ENCODE measurements at places on chromosomes 3 and 15.

DNA sequence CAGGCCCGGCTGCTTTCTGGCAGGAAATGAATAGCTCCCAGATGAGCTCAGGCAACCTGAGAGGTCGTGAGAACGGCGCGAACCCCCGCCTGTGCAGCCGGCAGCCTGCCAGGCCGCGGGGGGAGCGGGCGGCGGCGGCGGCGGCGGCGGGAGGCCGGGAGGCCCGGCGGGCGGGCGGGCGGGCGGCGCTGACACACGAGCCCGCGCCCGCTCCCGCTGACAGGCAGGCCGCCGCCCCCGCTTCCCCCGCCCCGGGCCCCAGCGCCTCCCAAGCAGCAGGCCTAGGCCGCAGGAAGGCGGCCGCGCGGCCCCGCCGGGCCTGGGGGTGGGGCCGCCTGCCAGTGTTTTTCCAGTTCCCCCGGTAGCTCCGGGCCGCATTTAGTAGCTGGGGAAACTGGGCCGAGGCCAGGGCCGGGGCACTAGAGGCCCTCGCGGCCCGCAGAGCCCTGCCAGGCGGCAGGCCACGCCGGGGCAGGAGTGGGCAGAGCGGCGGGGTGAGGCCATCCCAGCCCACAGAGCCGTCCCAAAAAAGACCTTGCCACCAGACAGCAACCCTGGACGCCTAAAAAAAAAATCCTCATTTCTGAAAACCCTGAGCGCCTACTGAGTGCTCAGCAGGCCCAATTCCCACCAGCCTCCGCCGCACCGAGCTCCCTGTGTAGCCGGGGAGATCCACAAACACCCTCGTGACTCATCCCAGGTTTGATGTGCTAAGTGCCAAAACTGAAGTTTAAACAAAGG, 5.6 kb downstream of the HES1 start:
- peak; percentile 50 for DNase-seq

DNA sequence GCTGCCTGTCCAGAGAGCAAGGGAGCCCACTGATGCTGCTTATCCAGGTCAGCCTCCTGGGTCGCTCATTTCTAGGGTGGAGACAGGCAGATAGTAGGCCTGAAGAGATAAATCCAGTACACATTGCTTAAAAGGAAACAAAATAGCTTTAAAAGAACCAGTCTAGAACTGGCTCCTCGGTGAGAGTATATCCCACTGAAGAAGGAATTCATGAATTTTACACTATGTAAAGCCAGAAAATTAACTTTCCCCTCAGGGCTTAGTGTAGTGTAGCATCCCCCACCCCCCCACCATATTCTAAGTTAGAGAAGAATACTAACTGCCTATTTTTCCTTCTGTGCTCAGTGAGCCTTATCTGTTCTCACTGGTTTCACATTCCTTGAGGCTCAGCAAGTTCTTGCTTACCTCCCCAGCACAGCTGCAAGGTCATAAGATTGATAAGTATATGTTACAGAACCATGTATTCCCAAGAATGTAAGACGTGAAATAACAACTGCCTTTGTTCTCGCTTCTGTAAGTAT, 30.5 kb upstream of the NOX5 start:
- no peak for DNase-seq

DNA sequence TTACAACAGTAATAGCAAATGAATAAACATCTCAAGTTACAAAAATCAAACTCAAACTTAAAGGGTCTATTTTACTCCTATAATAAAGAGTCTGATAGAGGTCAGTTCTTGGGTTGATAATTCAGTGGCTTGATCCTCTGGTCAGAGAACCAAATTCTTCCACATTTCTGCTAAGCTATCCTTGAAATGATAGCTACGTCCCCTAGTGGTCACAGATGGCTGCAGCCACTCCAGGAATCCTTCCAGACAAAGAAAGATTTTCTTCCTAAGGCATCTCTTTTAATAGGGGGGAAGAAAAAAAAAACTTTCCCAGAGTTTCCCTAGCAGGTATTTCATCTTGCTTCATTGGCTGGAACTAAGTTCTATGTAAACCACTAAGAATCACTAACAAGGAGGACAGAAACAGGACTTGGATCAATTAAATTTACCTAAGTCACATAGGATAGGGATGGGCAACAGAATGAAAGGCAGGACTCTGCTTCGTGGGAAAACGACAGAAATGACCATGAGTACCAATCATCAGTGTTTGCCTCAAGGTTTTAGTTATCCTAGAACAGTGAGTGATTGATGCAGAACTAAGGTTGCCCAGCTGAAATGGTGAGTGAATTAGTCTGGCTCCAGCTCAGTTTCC, 160.7 kb downstream of the STAC start:
- DNase-seq, result no peak

GRCh38 chr3:64214381-64215018, 10.8 kb downstream of the PRICKLE2 start:
- no peak for DNase-seq

DNA sequence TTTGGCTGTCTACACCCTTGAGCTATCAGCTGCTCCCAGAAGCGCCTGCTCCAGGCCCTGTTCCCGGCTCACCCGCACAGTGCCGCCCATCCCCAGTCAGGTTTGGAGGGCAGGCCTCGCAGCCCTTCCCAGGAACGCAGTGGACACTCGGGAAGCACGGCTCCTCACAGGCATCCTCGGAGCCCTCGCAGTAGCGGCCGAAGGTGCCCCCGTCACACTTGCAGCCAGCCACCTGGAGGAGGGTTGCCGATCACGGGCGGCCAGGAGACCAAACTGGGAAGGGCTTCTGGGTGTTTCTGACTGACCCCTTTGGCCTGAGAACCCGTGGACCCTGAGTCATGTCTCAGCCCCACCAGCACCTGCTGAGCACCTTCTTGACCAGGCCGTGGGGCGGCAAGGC, 33.4 kb downstream of the MUC20 start:
- no peak for DNase-seq

DNA sequence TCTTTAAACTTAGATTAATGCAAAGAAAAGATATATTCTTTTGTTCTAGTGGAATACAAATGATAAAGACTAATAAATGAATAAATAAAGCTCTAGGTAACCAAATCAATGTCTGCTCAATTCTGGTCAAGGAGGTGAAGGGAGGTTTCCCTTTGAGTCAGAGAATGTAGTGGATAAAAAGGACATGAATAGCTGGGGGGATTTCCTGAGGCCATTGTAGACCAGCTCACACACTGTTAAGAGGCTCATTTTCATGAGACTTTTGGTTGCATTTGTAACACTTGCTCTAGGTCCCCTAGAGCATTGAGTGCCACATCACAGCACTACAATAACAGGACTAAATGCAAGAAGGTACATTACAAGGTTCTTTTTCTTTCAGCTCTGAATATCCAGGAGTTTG, 170.7 kb downstream of the TIGIT start:
- no peak for DNase-seq

DNA sequence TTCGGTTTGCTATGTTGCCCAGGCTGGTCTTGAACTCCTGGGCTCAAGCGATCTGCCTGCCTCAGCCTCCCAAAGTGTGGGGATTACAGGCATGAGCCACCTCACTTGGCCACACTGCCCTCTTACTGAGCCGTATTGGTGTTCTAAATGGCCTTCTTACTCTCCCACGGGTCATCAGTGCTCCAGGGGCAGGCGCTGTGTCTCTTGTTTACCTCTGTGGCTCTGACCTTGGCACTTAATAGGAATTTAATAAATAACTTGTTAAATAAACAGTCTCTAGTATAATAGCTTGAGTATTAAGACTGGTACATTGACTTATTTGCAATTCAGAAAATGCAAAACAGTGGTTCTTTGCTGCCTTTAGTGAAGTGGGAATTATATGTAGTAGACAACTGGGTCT, 13.7 kb downstream of the FLNB start:
- no peak for DNase-seq

GRCh38 chr15:25368850-25369249, 70.0 kb downstream of the UBE3A start:
- no peak for DNase-seq

DNA sequence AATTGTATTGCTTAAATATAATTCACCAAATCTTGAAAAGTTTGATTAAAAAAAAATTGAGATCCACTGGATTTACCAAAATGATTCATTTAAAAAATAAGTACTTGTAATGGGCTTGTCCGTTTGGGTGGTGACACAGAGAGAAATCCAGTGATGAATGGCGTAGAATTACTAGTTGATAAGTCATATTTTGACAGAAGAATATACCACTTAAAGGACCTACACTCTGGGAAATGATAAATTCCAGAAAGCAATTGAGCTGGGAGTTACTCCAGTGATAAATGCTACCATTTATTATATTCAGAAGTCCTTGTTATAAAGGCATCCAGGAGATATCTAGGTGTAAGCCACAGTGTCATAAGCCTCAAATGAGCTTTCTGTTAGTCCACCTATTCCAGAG, 141.8 kb upstream of the CFAP20DC start:
- DNase-seq, result no peak

GRCh38 chr3:123724306-123724705, 139.5 kb upstream of the HACD2 start:
- no peak for DNase-seq

DNA sequence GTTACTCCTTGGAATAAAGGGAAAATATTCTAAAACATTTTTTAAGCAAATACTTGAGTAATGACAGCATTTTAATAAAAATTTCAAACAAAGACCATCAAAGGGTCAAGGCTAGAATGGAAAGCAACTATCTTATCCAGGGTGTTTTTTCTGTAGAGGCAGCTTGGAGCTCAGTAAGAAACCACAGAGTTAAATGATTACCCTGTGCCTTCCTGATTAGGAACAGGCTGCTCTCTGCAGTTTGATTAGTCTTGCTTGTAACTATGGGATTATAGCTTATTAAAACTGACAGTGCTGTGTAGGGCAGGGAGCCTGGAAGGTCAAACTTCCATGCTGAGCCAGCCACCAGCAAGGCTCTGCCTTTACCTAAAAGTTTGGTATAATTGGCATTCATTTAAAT, 33.1 kb downstream of the QTRT2 start:
- DNase-seq, result no peak

Measured in stimulated activated CD4-positive, alpha-beta T cell treated with anti-CD3 and anti-CD28 coated beads, Interleukin-12 subunit alpha, Interleukin-12 subunit beta, amount 100 ng/mL, for 48 hours (primary cell).